HFFc6 (cell line): ENCODE measurements at places on chromosomes 2 and 18. TPM values are rescaled to one million over a fixed set of nuclear protein-coding genes. Genes with fewer than 3 reads are reported as not detected.
A peak's percentile ranks its signal among the peaks of the same experiment; 100 is the strongest.

DNA sequence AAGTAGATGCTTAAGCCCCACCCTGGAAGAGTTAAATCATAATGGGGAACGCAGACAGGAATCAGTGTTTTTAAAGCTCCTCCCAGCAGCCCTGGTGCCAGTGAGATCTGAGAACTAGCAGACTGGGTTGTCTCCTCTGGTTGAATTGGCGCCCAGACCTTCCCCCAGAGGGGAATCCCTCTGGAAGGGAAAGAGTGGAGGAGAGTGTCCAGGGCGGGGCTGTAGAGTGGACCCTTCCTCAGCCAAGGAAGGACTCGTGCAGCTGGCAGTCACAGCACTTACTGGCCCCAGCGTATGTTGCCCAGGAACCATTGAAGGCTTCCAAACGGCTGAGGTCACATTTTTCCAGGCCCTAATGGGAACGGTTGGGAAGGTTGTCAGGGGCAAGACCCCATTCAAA, 62.5 kb downstream of the TGOLN2 start:
- no peak for DNase-seq

GRCh38 chr2:64681479-64681967, 27.8 kb upstream of the SERTAD2 start:
- DNase-seq: no peak

DNA sequence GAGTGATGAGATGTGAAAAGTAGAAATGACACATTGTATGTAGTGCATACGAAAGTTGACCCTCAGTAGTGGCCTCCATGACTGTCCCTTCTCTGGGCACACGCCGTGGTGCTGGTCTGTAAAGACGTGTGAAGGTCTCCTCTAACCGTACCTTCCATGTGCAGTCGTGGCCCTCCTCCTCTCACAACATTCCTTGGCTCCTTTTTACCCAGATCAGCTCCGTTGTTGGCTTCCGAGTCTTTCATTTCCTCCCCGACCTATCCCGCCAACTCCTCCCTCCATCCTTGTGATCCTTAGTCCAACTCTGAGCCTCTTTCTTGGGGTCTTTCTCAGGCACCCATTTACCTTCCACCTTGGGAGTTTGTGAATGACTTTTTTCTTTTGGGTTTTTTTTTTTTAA, 160.4 kb upstream of the BCL2L11 start:
- DNase-seq: no peak

DNA sequence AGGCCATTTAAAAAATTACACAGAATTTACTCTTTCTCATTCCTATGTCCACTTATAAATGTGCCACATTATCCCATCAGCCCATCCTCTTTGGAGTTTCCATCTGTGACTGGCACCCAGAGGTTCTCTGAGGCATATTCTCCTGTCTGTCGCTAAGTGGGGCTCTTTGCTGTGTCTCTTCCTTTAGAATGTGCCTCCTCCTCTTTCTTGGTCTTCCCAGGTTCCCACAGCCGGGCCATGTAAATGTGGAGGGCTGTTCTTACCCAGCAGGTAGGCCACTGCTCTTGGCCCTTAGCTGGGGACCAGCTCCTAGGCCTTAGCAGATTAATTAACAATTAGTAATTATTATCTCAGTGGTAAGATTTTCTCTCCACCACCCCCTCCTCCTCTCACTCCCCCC, 167.0 kb downstream of the INSIG2 start:
- no peak for DNase-seq

DNA sequence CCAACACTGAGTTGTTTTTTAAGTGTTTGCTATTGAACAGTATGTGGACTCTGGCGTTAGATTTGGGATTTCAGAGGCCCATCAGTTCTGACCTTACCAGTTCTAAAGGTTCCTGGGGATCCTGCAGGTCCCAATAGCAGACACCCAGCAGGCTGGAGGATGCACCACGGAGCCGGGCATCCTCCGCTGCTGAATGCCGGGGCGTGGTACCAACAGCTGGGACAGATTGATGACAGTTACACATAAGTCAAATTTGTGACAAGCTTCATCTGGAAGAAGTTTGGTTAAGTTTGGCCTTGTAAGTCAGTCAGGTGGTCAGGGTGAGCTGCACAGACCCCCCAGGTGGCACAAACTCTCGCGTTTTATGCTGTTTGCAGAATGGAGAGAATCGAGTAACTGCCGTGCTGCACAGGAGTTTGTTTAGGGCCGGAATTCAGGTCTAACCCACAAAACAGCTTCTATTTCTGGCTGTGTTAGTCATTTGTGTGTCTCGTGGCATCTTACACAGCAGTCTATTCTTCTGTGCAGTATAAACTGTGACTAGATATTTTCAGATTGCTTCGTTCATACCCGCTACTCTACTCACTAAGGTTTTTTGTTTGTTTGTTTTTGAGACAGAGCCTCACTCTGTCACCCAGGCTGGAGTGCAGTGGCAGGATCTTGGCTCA, 19.2 kb downstream of the CTDP1 start:
- peak; percentile 42 for DNase-seq

- no peak for DNase-seq
These were observed 14.5 kb downstream of the CAPN14 start for GRCh38 chr2:31202833-31203232.

- DNase-seq: peak; percentile 67
These were observed 996 bp downstream of the TGFBRAP1 start for GRCh38 chr2:105328281-105329196.

- peak; percentile 92 for DNase-seq
These were observed 92.3 kb downstream of the BIN1 start for GRCh38 chr2:127014630-127015029.

GRCh38 chr2:222976521-222977061, 75.4 kb upstream of the KCNE4 start:
- DNase-seq: no peak

Gene CFC1
- not detected in 3 replicates for total RNA-seq

Gene SCN3A
- 0.14 to 2.2 TPM in 2 of 3 replicates, not detected in the other for total RNA-seq

Gene MEP1B
- total RNA-seq: not detected in 3 replicates

Gene DHX57
- 19.1 to 24.5 TPM (median 21.7 TPM) in 3 replicates for total RNA-seq

Gene RNU2-63P
- 19.8 to 32.6 TPM (median 21.8 TPM) in 3 replicates for total RNA-seq

Gene CHST10
- 6.7 to 8.6 TPM (median 6.9 TPM) in 3 replicates for total RNA-seq

Gene CDK5R2
- total RNA-seq: 0.18 TPM in 1 of 3 replicates, not detected in the others

Gene CRYGD
- not detected in 3 replicates for total RNA-seq

Gene NMUR1
- total RNA-seq: not detected in 3 replicates

Gene ZNF514
- total RNA-seq: 6.0 to 7.7 TPM (median 7.4 TPM) in 3 replicates

Gene MARCO
- total RNA-seq: not detected in 3 replicates

Gene NGEF
- not detected in 3 replicates for total RNA-seq
